Adipose tissue (tissue), 3 donors: ENCODE measurements at places on chromosomes 3 and 15. TPM values are rescaled to one million over a fixed set of nuclear protein-coding genes. Genes with fewer than 3 reads are reported as not detected.

DTX3L gene
- polyA plus RNA-seq, result 11.4 TPM

GNAT1 gene
- polyA plus RNA-seq, result not detected

ROBO2 gene
- polyA plus RNA-seq, result 1.3 TPM

GPR27 gene
- 3.5 TPM for polyA plus RNA-seq

RTP4 gene
- 1.1 TPM for polyA plus RNA-seq

IL1RAP gene
- polyA plus RNA-seq, result 3.0 TPM

AMOTL2 gene
- 174 TPM for polyA plus RNA-seq
